NCI-H510A treated with DMSO at 0.1 percent for 48 hours (cell line): ENCODE measurements at places on chromosomes 12 and 14.

DNA sequence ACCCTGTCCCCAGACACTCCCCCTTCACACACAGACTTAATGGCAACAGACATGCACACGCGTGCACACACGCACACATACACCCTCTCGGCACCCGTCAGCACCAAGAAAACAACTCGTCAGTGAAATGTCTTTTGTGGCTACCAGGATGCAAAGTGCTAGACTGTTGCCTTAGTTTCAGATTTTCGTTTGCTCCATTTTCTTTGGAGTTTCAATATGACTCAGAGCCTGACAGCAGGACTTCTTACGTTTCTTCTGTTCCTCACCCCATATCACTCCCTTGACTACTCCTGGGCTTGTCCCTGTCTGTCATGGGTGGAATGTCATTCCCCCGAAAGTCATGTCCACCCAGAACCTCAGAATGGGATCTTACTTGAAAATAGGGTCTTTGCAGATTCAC lies 182.9 kb downstream of the GLT1D1 start:
- no peak for DNase-seq

- no peak for DNase-seq
Observed at GRCh38 chr14:69755784-69756183, 11.2 kb upstream of the SRSF5 start.

- DNase-seq: no peak
Observed at GRCh38 chr14:93717668-93718320, 70.5 kb downstream of the PRIMA1 start.

DNA sequence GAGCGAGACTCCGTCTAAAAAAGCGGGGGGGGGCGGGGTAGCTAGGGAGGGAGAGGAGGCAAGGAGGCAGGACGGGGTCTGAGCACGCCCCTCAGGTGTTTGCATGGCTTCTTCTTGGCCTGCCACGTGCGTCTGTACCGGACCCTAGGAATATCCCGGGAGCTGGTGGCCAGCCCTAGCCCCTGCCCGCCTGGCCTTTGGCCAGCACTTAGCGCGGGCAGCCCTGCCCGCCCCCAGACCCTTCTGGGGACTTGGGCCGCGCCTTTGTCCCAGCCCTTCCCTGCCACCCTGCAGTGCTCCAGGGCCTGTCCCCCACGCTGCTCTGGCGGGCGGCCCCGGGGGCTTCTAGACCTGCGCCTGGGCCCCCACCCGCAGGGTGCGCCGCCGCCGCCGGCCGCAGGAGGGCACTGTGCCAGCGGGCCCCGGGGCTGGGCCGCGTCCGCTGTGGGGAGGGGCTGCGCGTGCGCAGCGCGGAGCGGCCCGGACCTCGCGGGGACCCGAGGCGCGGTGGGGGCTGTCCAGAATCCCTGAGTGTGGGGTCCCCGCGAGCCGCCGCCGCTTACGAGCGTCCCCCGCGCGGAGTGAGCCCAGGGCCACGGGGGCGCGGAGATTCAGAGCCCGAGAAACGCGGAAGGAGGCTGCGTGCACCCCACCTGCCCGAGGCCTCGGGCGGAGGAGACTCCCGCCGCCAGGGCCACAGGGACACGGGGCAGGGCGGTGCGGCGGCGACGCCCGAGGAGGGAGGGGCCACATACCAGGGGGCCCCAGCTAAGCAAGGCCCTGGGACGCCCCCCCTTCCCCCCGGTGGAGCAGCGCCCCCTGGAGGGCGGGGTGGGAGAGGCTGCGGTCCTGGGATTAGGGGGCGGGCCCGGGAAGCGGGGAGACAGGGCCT lies 21.0 kb downstream of the SLC25A29 start:
- DNase-seq: peak; percentile 51

DNA sequence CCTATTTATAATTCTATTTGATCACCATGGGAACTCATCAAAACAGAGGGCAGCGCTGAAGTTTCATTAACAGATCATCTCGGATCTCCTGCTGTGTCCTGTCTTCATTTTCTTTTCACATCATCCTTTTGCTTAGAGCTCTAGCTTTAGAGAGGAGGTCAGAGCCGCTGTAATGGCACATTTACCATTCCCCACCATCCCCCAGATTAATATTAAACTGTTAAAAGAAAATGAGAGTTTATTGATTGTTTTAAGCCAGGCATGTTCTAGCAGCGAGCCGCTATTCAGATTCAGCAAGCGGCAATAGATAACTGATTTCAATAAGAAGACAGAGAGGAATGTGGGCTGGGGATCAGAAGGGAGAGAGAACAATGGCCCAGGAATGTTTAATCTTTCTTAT lies 308.8 kb downstream of the EGLN3 start:
- no peak for DNase-seq

GRCh38 chr12:80325167-80325959 lies 118.7 kb upstream of the PTPRQ start:
- DNase-seq: no peak

DNA sequence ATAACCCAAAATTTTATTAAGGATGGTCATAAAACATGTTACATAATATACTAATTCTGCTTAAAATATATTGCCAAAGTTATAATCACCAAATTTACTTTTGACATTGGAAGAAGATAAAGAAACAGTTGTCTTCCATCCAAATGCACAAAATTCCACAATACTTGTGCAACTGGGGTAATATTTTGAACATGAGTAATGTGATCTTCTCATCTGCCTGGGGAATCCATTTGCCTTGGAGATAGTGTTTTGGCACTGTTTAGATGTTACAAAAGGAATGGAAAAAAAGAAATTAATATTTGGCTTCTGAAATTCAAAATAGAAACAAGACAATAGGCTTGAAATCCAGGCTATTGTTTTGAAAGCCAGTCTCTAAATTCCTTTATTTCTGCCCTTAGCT lies 9.1 kb downstream of the GPR19 start:
- DNase-seq: no peak

DNA sequence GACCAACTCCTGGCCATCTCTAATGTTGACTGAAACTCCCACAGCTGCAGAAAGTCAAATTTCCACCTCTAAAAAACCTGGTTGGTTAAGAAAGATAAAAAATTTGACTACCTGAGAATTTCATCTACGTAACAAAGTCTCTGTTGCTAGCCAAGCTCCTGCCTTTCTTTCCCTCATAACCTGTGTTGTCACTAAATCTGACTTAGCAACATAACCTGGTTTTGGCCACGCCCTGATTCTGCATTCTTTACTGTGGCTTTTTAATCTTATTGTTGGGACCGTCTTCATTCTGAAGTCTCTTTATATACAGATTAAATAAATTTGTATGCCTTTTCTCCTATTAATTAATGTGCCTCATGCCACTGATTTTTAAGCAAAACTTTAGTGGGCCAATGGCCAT lies 16.1 kb upstream of the CD69 start:
- DNase-seq: no peak

GRCh38 chr12:27474344-27474743 lies 27.8 kb downstream of the SMCO2 start:
- no peak for DNase-seq

GRCh38 chr14:100303925-100304324 lies 2.3 kb downstream of the SLC25A29 start:
- no peak for DNase-seq

DNA sequence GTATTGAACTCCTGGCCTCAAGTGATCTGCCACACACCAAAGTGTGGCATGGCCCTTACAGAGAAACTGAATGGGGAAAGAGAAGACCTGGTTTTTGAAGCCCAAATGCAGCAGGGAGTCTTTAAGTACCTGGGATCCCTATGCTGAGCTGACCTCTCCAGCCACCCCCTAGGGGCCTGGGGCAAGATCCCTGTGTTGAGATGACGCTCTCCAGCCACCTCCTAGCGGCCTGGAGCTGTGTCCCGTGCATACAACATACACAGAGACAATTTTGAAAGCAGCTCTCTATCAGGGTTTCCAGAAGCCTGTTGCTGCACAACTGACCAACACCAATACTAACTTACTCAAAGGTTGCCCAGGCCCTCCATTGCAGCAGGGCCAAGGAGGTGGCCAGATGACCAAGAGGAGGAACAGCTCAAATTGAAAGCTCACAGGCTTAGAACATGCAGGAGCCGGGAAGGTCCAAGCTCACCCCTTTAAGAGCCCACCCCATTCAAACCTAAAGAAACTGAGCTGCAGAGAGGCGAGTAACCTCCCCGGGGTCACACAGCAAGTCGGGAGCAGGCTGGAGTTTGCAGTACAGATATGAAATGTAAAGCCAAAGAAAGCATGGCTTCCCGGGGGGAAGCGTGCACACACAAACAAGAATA lies 31.5 kb downstream of the TTC7B start:
- DNase-seq: no peak

GRCh38 chr14:26282578-26282977 lies 315.3 kb downstream of the NOVA1 start:
- DNase-seq: no peak

GRCh38 chr14:93832081-93832480 lies 43.8 kb upstream of the PRIMA1 start:
- no peak for DNase-seq

DNA sequence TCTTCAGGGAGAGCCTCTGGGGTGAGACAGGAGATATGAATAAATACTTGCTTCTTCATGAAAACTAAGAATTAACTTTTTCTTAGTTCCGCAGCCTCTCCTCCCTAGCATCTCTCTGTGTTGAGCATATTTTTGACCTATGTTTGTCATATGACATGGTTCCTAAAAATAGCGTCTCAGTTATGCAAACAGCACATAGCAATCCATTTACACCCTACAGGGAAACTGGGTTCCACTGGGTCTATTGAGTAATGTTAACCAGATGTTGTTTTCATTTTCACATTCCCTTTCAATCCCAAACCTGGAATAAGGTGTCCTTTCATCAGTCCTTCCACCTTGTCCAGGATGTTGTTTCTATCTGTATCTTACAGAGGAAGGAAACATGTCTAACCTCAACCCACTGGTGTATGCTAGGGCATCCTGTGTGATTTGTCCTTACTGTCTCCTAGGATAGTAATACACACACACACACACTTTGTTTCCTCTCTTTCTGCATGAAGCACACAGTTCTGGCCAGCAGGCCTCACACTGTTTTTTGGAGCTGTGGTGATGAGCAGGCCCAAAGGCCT lies 1543.5 kb downstream of the AACS start:
- DNase-seq: no peak

DNA sequence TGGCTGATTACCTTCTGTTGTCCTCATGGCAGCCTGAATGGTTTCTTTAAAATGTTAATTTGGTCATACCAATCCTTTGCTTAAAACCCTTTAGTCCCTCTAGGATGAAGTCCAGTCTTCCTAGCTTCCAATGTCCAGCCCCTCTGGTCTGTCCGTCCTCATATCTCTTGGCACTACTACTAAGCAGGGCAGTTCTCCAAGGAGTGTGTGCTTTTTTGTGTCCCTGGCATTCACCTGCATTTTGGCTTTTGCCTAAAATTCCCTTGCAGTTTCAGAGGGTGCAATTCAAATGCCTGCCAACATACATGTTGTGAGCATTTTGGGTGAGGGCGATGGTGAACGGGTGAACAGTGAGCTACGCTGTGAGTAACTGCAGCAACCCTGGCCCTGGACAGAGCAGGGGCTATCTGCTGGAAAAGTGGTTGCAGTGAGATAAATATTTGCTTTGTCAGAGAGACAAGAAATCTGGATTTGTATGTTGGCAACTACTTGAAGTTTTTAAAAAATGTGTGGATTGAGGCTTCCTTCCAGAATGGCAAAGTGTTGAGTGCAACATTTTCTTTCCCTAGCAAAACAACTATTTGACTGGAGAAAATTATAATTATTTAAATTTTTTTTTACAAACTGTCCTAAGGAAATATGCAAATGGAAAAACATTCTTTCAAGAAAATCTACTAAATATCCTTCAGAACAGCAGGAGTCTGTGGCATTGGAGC lies 14.6 kb downstream of the GALNT8 start:
- no peak for DNase-seq

DNA sequence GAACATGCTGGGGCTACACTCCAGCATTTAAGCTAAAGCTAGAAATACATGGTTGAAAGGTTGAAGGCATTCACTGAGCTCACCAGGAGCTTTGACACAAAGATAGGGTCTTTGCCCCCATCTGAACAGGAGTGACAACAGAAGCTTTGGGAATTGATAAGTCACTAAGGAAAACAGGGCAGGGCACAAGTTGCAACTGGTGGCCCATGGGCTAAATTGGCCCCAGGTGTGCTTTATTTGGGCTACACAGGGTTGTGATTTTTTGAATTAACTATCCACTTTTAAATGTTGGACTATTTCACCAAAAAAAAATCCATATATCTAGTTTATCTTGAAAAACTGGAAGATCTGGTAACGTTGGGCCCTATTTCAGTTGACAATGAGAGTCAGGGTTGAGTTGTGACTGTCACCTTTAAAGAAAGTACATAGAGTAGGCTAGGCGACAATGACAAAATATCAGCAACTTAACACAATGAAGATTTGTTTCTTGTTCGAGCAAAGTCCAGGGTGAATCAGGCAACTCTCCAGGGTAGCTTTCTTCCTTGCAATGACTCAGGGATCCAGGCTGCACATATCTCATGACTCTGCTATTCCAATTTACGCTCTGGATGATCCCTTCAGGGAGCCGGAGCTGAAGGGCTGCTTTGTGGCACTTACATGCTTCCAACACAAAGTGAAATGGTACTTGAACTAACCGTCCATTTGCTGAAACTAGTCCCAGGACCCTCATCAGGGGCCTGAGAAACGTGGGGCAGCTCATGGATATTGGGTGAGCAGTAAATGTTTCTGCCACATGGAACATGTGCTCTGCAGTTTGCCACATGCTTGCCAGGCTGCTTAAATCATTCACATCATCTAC lies 13.3 kb upstream of the EIF4B start:
- DNase-seq: no peak

- DNase-seq: no peak
Observed at GRCh38 chr14:24813819-24814259, 179.8 kb upstream of the GZMB start.

GRCh38 chr12:41051954-41052353 lies 136.2 kb upstream of the PDZRN4 start:
- no peak for DNase-seq

- DNase-seq: no peak
Observed at GRCh38 chr14:96683562-96684289, 113.5 kb upstream of the VRK1 start.
